Stimulated activated CD4-positive, alpha-beta T cell treated with anti-CD3 and anti-CD28 coated beads, Interleukin-1b, Interleukin-23, amount 100 ng/mL, for 1 hour (primary cell): ENCODE measurements at places on chromosomes 13 and 19.

GRCh38 chr13:74191410-74191809 is 57.2 kb upstream of the KLF12 start:
- no peak for DNase-seq

DNA sequence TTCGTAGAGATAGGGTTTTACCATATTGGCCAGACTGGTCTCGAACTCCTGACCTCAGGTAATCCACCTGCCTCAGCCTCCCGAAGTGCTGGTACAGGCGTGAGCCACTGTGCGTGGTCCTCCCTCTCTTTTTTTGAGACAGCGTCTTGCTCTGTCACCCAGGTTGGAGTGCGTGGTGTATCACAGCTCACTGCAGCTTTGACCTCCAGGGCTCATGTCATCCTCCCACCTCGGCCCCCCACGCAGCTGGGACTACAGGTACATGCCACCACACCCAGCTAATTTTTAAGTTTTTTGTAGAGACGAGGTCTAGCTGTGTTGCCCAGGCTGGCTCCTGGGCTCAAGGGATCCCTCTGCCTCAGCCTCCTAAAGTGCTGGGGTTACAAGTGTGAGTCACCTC is 18.2 kb downstream of the ZSCAN18 start:
- DNase-seq = no peak

DNA sequence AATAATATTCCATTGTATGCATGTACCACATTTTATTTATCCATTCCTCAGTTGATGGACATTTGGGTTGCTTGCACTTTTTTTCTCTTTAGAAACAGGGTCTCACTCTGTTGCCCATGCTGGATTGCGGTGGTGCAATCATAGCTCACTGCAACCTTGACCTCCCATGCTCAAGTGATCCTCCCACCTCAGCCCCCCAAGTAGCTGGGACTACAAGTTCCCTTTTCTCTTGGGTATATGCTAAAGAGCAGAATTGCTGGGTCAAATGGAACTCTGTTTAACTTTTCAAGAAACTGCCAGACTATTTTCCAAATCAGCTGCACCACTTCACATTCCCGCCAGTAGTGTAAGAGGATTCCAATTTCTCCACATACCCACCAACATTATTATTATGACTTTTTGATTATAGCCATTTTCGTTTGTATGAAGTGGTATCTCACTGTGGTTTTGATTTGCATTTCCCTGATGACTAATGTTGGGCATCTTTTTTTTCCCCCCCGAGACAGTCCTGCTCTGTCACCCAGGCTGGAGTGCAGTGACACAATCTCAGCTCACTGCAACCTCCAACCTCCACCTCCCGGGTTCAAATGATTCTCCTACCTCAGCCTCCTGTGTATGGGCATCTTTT is 7.6 kb upstream of the IPO5 start:
- no peak for DNase-seq

DNA sequence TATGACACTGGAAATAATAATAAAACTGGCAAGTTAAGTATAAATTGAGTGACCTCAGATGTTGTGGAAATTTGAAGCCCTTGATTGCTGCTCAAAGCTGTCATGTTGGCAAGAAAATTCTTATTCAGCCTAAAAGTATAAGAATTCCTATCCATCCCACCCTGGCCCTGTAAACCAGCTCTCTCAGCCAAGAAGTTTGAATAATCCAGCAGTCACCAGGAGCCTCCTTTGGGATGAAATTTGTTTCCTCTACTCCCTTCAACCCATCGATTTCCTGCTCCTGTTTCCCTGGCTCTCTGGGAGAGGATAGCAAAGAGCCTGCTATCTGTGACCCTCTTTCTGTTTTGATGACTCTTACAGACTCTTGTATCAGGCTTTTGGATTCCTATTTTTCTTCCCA is 169.3 kb downstream of the LHFPL6 start:
- DNase-seq = no peak

DNA sequence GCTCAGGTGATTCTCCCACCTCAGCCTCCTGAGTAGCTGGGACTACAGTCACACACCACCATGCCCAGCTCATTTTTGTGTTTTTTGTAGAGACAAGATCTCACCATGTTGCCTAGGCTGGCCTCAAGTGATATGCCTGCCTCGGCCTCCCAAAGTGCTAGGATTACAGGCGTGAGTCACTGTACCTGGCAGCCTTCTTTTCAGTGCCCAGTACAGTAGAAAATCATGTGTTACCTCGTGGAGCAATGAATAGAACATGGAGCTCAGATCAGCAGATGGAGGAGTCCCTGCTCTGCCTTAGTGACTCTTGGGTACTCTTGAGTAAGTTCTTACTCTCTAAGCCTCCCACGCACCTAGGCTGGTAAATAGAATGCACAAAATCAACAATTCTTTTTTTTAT is 44.7 kb downstream of the THSD1 start:
- no peak for DNase-seq
